Neural progenitor cell (in vitro differentiated cells): ENCODE measurements at places on chromosomes 11 and 22. TPM values are rescaled to one million over a fixed set of nuclear protein-coding genes. Genes with fewer than 3 reads are reported as not detected.

DNA sequence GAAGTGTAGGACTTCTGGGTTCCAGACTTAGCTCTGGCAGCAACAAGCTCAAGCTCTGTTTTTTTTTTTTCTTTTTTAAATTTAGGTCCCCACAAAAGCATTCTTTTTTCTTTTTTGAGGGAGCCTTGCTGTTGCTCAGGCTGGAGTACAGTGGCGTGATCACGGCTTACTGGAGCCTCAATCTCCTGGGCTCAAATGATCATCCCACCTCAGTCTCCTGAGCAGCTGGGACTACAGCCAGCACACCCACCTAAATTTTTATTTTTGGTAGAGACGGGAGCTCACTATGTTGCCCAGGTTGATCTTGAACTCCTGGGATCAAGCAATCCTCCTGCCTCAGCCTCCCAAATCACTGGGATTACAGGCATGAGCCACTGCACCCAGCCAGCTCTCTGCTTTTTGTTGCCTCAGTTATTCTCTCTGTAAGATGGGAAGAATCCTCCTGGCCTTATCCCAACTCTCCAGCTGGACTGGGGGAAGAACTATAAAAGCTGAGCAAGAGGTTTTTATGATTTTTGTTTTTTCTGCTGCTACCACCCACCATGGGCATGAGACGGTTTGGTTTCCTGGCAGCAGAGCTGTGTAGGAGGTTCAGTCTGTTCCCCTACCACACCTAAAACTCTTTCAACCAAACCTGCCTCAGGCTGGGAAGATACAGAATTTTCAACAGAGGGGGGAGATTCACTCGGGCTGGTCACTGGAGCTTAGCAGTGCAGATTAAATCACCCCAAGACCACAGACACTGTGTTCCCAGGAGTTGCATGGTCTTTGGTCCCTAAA, 11.6 kb upstream of the MTFP1 start:
- H3K27ac ChIP-seq: no peak overlapping the region
- no peaks in the 10 kb centered on the region for H3K36me3 ChIP-seq
- H3K27me3 ChIP-seq: no peaks in the 10 kb centered on the region
- no peaks in the 10 kb centered on the region for H3K4me1 ChIP-seq
- DNase-seq: no peak

DNA sequence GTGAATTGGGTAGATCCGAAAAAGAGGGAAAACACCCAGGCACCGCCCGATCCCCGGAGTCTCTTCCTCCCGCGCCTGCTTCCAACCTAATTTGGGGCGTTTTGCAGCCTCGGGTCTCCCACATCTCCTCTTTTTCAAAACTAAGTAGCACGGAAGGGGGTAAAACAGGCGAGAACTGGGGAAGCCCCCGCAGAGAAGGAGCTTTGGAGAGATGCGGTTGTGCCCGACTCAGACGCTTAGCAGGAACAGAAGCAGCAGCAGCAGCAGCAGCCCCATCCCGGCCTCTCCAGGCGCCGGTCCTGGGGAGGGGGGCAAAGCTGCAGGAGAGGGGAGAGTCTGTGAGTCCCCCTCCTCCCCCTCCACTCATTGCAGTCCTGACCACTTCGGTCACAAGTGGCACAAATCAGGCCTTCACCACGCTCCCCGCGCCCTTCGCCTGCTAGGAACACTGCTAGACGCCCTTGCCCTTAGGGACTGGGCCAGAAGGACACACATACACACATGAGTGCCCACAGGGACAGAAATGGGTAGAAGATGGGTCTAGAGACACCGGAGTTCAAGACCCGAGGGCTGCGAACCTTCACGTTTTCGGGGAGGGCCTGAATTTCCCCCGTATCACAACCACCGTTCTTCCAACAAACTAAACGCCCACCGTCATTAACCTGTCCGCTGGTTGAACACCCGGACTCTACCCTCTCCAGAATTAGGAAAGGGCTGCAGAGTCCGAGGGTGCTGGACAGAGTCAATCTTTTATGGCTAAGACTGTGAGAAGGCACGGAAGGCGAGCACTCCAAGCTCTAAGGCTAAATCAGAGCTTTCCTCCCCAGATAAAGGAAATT, 98.3 kb upstream of the HSD17B12 start:
- peaks cover 18% of the 10 kb centered on the region for H3K4me1 ChIP-seq
- no peak overlapping the region for H3K27ac ChIP-seq
- peak overlapping the region; percentile 57 for H3K4me3 ChIP-seq

DNA sequence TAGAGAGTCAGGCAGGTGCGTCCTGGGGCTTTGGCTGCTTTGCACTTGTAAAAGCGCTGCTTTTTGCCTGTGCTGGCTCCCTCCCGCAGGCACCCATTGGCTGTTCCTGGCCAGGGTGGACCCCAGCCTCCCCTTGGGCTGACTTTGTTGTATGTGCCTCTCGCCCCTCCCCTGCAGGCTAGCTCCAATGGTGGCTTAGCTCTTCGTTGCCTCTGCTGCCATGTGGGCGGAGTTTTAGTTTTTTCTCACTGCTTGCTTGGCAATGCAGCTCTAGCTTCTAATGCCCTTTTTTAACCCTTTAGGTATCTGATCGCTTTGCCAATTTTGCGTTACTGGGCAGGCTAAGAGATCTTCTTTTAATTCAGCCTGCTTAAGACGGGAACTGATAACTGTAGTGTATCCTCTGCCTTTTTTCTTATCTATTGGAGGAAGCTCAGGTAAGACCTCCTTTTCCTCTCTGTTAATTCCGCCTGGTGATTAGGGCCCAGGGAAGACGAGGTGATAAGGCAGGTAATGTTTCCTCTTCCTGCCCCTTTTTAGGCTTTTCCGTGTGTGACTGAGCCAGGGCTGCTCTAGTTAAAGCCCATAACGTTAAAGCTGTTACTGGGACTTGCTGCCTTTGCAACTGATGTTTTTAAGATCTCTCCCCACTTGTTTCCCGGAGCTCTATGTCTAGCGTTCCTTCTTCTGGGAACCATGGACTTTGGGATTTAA, 11.7 kb upstream of the GLYATL1 start:
- H3K4me3 ChIP-seq: peak overlapping the region; percentile 47
- H3K27ac ChIP-seq: peak overlapping the region; percentile 22
- DNase-seq: peak; percentile 97
- no peaks in the 10 kb centered on the region for H3K36me3 ChIP-seq

DNA sequence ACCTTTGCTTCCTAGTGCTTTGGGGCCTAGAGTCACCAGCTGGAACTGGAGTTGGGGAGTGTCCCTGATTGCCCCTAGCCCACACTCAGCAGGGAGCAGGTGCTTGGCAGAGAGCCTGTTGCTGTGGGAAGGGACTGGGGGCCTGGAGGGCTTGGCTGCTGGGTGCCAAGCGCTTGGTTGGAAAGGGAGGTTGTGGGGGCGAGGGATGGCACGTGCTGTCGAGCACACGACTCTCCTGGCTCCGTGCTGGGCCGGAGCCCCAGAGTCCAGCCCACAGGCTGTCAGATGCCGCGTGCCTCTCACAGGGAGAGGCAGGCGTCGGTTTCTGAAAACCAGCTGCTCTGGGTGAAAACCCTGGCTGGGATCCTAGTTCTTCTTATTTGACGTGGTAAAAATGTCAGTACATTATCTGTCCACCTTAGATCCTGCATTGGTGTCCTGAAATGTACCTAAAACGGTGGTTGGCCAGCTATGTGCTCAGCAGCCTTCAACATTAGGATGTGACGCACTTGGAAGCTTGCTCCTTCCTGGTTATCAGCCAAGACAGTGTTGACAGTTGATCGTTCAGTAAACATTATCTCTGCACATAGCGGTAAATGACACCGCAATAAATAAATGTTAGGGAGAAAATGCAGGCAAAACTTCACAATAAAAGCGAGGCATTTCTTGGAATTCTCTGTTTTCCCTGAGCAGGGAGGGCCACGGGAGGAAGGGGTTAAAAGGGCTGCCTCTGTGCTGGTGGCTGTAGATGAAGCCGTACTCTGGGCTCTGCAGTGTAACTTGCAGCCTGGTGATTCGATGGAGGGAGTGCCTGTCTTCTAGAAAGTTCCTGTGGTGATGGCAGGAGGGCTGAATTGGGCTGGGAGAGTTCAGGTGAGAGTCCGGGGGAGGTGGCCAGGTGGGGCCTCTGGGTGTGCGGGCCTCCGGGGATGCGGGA, 29.2 kb downstream of the GRAMD4 start:
- H3K4me1 ChIP-seq: peaks cover 5% of the 10 kb centered on the region
- no peaks in the 10 kb centered on the region for H3K36me3 ChIP-seq
- no peak overlapping the region for H3K27ac ChIP-seq
- H3K27me3 ChIP-seq: no peaks in the 10 kb centered on the region
- H3K4me3 ChIP-seq: no peak overlapping the region

DNA sequence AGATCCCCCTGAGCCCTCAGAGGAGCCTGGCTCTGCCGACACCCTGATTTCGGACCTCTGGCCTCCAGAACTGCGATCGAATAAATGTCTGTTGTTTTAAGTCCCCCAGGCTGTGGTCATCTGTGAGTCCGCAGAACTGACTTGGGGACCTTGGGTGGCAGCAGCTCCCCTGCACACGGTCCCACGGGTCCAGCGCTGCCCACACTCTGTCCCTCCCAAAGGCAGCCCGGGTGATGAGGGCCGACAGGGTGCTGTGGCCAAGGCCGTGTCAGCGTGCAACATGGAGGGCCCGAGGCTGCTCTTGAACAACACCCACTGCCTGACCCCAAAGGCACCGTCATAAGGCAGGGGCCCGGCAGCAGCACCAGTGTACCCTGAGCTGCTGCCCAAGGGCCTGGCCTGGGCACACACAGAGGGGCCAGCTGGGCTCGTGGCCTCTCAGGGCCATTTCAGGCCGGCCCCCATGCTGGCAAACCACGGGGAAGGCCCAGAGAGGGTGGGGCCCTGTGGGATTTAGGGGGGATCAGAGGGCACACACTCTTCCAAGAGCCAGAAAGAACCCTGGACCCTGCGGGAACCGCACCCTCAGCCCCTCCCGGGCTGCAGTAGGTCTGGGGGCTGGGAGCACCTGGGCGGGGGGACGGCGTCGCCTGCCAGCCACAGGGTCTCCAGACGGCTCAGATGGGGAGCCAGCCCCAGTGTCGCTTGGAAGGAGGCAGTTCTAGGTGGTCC, 77.1 kb upstream of the PRR5 start:
- H3K4me1 ChIP-seq: peaks cover 26% of the 10 kb centered on the region
- no peak overlapping the region for H3K4me3 ChIP-seq
- H3K36me3 ChIP-seq: no peaks in the 10 kb centered on the region
- DNase-seq: no peak
- H3K27ac ChIP-seq: no peak overlapping the region
- H3K27me3 ChIP-seq: peaks cover 35% of the 10 kb centered on the region

- no peak overlapping the region for H3K27ac ChIP-seq
- peaks cover 11% of the 10 kb centered on the region for H3K4me1 ChIP-seq
- H3K36me3 ChIP-seq: no peaks in the 10 kb centered on the region
- H3K27me3 ChIP-seq: no peaks in the 10 kb centered on the region
- H3K4me3 ChIP-seq: no peak overlapping the region
Measured at GRCh38 chr11:75852406-75853017, 37.5 kb downstream of the UVRAG start.

GRCh38 chr11:122594986-122595645, 60.4 kb upstream of the UBASH3B start:
- no peaks in the 10 kb centered on the region for H3K27me3 ChIP-seq
- DNase-seq: no peak
- no peaks in the 10 kb centered on the region for H3K36me3 ChIP-seq
- H3K4me3 ChIP-seq: no peak overlapping the region
- H3K27ac ChIP-seq: no peak overlapping the region
- no peaks in the 10 kb centered on the region for H3K4me1 ChIP-seq

DNA sequence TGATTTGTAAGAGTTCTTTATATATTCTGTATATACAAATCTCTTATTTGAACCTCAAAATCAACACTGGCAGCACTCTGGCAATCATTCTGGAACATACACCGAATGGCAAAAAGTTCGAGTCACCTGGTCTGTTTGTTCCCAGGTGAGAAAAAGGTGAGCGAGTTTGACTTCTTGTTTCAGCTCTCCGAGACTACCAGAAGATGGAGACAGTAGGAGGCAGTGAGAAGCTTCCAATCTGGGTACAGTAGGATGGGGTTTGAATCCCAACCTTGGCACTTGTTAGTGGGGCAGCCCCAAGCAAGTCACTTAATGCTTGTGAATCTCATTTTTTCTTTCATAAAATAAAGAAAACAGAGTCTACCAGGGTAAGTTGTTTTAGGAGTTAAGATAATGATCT, 76.4 kb downstream of the C2CD3 start:
- no peak overlapping the region for H3K4me3 ChIP-seq
- no peaks in the 10 kb centered on the region for H3K27me3 ChIP-seq
- no peak for DNase-seq
- H3K27ac ChIP-seq: no peak overlapping the region

DNA sequence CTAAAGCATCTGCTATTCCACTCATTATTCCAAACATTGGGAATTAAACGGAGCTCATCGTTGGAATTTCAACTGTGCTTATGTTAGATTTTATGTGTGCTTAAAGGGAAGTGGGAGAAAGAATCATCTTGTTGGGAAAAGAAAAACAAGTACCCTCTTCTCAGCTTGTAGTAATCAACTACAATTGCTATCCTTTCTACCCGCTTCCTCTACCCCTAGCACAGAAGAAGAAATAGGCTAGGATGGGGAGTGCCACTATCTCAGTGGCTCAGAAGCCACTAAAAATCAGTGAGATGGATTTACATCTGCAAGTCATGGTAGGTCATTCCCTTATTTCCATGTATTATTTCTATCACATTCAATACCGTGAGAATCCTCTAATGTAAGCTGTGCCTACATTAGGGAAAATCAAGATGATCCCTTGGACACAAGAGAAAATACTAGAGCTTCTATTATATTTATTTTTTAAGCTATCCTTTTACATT, 97.9 kb upstream of the CD44 start:
- DNase-seq: no peak
- no peak overlapping the region for H3K27ac ChIP-seq
- no peaks in the 10 kb centered on the region for H3K4me1 ChIP-seq
- no peaks in the 10 kb centered on the region for H3K36me3 ChIP-seq
- no peak overlapping the region for H3K4me3 ChIP-seq

DNA sequence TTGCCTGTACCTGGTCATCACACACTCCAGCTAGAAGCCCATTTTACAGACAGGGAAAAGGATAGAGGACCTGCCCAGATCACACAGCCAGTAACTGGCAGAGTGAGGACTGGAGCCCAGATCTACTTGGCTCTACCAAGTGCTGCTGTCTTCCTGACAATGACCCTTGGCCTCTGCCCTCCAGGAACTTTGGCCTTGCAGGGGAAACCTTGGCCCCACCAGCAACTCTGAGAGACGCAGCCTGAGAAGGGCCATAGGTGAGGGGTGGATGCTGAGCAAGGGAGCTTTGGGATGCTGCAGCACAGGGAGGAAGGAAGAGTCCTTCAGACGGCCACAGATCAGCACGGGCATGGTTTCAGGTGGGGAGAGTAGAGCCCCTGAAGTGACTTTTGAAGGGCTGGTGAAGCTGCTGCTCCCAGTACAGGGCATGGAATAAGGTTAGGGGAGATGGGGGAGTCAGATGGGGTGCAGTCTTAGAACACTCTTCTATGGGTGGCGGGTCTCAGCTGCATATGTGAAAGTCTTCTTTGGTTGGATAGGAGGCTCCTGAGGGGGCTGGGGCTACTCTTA, 2.0 kb upstream of the CAPN5 start:
- no peak overlapping the region for H3K4me3 ChIP-seq
- H3K27ac ChIP-seq: no peak overlapping the region
- DNase-seq: no peak
- H3K4me1 ChIP-seq: peaks cover 13% of the 10 kb centered on the region
- H3K27me3 ChIP-seq: peaks cover 10% of the 10 kb centered on the region
- no peaks in the 10 kb centered on the region for H3K36me3 ChIP-seq

ABTB2 gene
- total RNA-seq: 0.37 and 0.84 TPM in 2 replicates

IGLL5 gene
- not detected in 2 replicates for total RNA-seq

PLEKHA7 gene
- total RNA-seq: 20.3 and 24.0 TPM in 2 replicates

DCDC1 gene
- total RNA-seq: 3.4 and 5.0 TPM in 2 replicates

APOBEC3G gene
- 0.30 and 0.90 TPM in 2 replicates for total RNA-seq

DTX4 gene
- total RNA-seq: 16.9 and 34.8 TPM in 2 replicates

ANO9 gene
- 1.3 and 4.7 TPM in 2 replicates for total RNA-seq

XPNPEP3 gene
- total RNA-seq: 18.0 and 21.4 TPM in 2 replicates

MYOD1 gene
- not detected in 2 replicates for total RNA-seq

OR4A16 gene
- not detected in 2 replicates for total RNA-seq

GGTLC2 gene
- total RNA-seq: not detected in 2 replicates
